Right forelimb (tissue), 1 donor: ENCODE measurements at places on chromosomes 1 and 21.

DNA sequence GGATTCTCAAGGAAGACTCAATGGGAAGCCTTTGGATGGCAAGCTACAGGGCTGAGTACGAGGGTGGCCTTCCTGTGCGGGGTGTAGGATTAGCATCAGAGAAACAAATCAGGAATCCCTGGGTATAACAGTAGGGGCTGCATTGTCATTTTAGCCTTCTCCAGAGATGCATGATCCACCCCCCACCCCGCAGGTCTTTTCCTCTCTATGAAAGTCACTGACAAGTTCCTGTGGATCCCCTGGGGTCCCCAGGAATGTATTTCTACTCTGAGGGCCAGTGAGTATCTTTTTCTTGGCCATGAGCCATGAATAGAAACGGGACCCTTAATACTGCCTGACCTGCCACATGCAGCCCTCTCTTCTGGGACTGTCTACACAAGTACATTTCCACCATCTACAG, 473.0 kb upstream of the VAMP3 start:
- DNase-seq: no peak

GRCh38 chr1:56068210-56068609, 511.2 kb downstream of the PLPP3 start:
- DNase-seq: no peak

GRCh38 chr1:153617663-153618062, 1.5 kb upstream of the S100A14 start:
- no peak for DNase-seq

DNA sequence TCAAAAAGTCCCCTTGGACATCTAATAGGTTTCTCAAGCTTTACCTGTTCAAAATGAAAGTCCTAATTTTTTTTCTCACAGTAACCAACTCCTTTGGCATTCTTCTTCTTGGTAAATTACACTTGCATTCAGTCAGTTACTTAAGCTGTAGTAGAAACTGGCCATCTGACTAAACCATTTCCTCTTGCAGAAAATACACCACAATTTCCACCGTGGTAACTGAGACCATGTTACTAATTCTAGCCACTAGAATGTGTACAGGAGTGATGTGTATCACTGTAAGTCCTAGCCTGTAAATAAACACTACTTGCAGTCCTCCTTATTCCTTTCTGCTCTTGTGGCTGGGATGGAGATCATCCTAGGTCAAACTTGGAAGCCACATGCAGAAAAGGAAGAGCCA, 965.4 kb upstream of the TMPRSS15 start:
- DNase-seq: no peak

- no peak for DNase-seq
Measured at GRCh38 chr1:36782785-36783184, 251.5 kb downstream of the GRIK3 start.

DNA sequence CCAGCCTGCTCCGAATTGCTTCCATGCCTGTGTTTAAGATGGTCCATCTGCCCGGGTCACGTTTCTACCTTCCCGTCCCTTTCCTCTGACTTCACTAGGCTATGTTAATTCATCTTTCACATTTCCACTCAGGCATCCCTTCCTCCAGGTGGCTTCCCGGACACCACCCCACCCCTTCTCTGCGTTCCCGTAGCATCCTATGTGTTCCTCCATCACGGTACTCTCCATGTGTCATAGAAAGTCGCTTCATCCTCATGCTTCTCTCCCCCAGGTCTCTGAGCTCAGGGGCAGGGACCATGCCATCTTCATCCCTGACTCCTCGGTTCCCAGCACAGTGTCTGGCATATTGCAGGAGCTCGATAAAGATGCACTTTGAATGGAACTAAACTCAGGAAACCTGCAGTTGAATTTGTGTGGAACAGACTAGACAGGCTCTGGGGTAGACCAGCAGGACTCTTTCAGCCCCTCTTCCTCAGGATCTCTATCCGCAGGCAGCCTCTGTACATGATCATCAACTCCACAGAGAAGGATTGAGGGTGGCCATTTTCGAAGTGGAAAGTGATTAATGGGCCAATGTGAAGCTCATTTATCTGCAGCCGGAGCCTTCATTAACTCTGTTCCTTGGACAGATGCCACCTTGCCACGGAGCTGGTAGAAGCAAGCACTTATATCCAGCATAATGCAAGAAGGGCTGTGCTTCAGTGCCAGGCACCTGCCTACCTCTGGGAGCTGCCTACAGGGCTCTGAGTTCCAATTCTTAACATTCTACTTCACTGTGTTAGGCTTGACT, 9.1 kb downstream of the C1orf226 start:
- DNase-seq: no peak

DNA sequence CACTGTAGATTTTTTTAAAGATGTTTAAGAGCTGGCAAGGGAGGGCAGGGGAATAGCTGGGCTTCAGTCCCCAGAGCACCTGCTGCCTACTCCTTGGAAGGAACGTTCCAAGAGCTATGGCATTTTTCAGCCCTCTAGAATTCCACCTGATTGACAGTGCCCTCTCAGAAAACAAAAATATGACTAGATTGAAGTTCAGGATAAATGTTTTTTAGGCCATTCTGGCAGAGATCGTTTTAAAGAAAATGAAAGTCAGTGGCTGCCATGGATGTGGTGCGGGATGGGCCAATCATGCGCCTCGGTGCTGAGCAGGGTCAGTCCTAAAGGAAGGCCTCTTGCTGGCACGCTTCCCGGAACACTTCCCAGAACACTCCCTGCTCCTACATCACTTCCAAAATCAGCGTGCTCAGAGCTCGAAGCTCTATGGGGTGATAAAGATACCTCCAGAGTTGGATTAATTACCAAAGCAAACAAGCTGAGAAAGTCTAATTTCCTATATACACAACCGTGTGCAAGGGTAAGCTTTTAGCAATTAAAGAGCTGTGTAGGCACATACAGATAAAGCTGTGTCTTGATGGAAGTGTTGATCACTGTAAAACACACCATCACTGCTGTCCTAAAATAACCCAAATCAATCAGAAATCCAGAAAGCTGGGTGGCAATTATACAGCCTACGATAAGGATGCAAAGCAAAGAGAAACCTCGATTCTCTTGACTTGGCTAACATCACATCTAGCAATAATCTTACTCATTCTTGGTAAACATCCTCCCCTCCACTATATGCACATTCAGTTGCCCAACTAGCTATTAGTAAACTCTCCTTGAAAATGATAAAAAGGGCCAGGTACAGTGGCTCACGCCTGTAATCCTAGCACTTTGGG, 34.6 kb downstream of the TGFBR3 start:
- peak; percentile 87 for DNase-seq

DNA sequence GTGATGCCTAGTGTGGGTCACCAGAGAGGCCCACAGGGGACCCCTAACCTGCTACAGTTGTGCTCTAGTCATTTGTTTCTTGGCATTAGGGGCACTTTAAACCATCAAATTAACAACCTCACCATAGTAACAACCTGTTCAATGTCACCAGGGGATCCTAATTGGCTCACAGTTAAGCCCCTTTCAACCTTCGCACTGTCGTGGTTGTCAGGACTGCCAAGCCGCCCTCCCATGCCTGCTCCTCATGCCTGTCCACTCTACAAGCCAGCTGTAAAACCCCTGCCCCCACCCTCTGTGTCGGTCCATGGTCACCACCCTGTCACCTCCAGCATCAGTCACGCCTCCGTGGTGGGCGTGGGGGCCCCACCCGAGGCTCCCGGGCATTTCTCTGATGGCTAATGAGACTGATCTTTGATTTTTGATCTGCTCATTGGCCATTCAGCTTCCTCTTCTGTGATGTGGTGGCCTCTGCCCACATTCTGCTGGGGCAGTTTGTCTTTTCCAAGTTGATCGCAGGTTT, 96.6 kb downstream of the WDR4 start:
- DNase-seq: no peak

- no peak for DNase-seq
Measured at GRCh38 chr1:56331207-56331891, 248.0 kb downstream of the PLPP3 start.

- DNase-seq: no peak
Measured at GRCh38 chr1:232020352-232020751, 393.8 kb downstream of the DISC1 start.

- no peak for DNase-seq
Measured at GRCh38 chr1:161357073-161357472, 10.6 kb downstream of the CFAP126 start.

- DNase-seq: no peak
Measured at GRCh38 chr1:25247829-25248754, 838 bp upstream of the RSRP1 start.

GRCh38 chr1:247357781-247358211, 26.1 kb upstream of the ZNF496 start:
- DNase-seq: no peak

DNA sequence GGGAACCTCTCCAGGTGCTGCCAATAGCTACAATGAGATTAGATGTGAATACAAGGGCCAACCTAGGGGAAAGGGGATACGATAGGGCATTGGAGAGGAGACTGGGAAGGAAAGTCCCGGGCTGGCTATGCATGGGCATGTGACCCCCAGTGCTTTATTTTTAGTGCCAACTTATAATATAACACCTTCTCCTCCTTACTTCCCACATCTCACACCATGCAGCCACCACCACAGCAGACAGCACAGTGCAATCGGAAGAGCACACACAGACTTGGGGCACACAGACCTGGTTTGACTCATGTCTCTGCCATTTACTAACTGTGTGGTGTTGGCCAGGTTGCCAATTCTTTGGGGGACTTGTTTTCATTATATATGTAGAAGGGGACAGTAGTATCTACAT, 85.4 kb downstream of the TOMM20 start:
- no peak for DNase-seq
